ENCODE measurements at places on chromosomes 12 and 14. TPM values are rescaled to one million over a fixed set of nuclear protein-coding genes. Genes with fewer than 3 reads are reported as not detected.

Gene TOMM20L
- total RNA-seq = not detected

Gene C3AR1
- 12.8 TPM for total RNA-seq

Gene GPR135
- 9.7 TPM for total RNA-seq

DNA sequence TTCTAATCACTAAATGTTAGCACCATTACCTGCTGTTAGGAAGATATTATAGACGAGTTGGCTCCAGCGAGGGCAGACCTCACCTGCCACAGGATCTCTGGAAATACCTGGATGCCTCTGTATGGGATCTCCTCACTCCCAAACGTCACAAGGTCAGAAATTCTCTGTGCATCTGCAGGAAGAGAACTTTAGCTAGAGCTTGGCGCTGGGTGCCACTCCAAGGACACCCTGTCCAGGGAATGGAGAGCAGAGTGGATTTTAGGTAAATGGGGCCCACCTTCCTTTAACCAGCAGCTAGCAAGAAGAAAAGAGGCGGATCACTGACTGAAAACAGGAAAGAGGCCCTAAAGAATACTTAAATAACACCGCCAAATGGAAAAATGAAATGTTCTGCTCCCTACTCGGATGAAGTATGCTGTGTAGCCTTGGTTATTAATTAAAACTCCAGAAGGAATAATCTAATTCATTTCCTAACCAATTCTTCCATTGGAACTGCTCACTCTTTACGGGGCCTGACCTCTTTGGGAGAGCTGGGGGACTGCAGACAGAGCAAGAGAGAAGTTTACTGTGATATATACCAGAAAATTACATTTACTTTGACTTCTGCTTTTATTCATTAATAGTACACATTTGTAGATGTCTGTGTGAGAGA lies 4.2 kb upstream of the FOXG1 start:
- no peak for DNase-seq
- H3K27me3 ChIP-seq = peaks cover 49% of the 10 kb centered on the region
- H3K4me1 ChIP-seq = peaks cover 20% of the 10 kb centered on the region
- no peaks in the 10 kb centered on the region for H3K36me3 ChIP-seq
- no peak overlapping the region for H3K27ac ChIP-seq
- no peak overlapping the region for H3K4me3 ChIP-seq

DNA sequence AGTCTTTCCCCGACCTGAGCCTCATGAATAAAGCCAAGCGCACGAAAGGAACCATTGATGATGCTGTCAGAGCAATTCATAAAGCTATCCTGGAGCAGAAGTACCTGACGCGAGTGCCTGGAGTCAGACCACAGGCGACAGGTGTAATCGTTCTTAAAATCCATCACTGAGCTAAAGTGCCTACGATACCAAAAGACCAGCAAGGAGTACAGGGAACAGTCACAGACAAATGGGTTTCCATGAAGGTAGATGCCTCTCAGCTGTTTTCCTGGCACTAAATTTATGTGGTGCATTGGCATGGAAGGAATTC lies 1.4 kb upstream of the PCED1B start:
- DNase-seq = no peak
- peak overlapping the region; percentile 96 for H3K27ac ChIP-seq
- H3K4me3 ChIP-seq = peak overlapping the region; percentile 71
- H3K4me1 ChIP-seq = peaks cover 33% of the 10 kb centered on the region
- H3K36me3 ChIP-seq = no peaks in the 10 kb centered on the region
- H3K27me3 ChIP-seq = no peaks in the 10 kb centered on the region

DNA sequence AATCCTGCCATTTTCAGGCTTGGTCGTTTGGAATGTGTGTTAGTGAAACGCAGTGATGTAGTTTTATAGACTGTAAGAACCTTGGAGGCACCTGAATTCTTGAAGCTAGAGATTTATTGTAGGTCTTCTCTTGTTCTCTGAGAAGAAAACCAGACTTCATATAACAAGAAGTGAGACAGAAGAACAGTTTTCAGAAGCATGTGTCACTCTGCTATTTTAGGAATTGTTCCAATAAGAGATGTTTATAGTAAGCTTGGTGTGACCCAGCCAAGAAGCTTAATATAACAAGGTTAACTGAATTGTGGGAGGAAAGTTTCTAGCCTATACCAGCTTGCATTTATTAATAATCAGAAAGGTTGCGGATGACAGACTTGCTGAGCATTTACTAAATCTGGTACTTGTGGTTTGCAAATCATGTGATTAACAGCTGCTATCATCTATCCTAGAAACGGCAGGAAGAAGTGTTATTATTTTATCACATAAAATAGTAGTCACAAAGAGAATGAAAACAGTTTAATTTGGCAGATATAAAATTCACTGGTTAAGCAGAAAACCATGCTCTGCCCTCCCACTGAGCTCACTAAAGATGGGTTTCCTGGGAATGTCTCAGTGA lies 49.2 kb upstream of the BCAT1 start:
- H3K36me3 ChIP-seq = no peaks in the 10 kb centered on the region
- H3K4me1 ChIP-seq = peaks cover 6% of the 10 kb centered on the region
- no peaks in the 10 kb centered on the region for H3K27me3 ChIP-seq
- no peak overlapping the region for H3K27ac ChIP-seq
- no peak overlapping the region for H3K4me3 ChIP-seq

Gene FZD10
- total RNA-seq = 2.6 TPM

- no peak overlapping the region for H3K27ac ChIP-seq
- H3K4me1 ChIP-seq = no peaks in the 10 kb centered on the region
- no peak for DNase-seq
- H3K27me3 ChIP-seq = no peaks in the 10 kb centered on the region
- H3K4me3 ChIP-seq = no peak overlapping the region
Observed at GRCh38 chr14:37124614-37125013, 47.8 kb downstream of the SLC25A21 start.

Gene IAPP
- total RNA-seq = not detected

Gene KRT82
- not detected for total RNA-seq

DNA sequence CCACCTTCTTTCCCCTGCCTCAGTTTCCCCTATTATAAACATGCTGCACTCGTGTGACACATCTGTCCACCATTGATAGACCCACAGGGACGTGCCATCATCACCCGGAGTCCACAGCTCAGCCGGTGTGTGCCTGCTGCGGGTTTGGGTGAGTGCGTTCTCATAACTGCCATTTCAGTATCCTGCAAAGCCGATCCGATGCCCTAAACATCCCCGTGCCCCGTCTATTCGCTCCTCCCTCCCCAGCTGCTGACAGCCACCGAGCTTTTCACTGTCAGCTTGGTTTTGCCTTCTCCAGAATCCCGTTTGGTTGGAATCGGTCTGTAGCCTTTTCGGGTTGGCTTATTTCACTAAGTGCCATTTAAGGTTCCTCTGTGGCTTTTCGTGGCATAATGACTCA lies 3.9 kb downstream of the LRCOL1 start:
- DNase-seq = no peak
- no peak overlapping the region for H3K4me3 ChIP-seq
- peaks cover 14% of the 10 kb centered on the region for H3K27me3 ChIP-seq
- no peaks in the 10 kb centered on the region for H3K36me3 ChIP-seq

GRCh38 chr12:49292729-49293055 lies 2.3 kb upstream of the PRPH start:
- H3K4me1 ChIP-seq = peaks cover 27% of the 10 kb centered on the region
- H3K27ac ChIP-seq = peak overlapping the region; percentile 55
- no peak for DNase-seq
- H3K4me3 ChIP-seq = no peak overlapping the region

GRCh38 chr12:52045794-52046199 lies 5.4 kb upstream of the NR4A1 start:
- H3K4me1 ChIP-seq = peaks cover 69% of the 10 kb centered on the region
- H3K36me3 ChIP-seq = no peaks in the 10 kb centered on the region
- no peak overlapping the region for H3K4me3 ChIP-seq
- DNase-seq = peak; percentile 71
- H3K27me3 ChIP-seq = no peaks in the 10 kb centered on the region

DNA sequence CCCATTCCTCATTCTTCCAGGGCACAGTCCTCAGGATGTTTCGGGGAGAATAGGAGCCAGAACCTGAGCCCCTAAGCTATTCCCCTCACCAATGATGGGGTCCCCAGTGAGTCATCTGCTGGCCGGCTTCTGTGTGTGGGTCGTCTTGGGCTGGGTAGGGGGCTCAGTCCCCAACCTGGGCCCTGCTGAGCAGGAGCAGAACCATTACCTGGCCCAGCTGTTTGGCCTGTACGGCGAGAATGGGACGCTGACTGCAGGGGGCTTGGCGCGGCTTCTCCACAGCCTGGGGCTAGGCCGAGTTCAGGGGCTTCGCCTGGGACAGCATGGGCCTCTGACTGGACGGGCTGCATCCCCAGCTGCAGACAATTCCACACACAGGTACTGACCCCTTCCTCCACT lies 1.3 kb downstream of the SLC39A5 start:
- no peak for DNase-seq
- H3K4me3 ChIP-seq = no peak overlapping the region
- no peaks in the 10 kb centered on the region for H3K27me3 ChIP-seq
- H3K27ac ChIP-seq = no peak overlapping the region

DNA sequence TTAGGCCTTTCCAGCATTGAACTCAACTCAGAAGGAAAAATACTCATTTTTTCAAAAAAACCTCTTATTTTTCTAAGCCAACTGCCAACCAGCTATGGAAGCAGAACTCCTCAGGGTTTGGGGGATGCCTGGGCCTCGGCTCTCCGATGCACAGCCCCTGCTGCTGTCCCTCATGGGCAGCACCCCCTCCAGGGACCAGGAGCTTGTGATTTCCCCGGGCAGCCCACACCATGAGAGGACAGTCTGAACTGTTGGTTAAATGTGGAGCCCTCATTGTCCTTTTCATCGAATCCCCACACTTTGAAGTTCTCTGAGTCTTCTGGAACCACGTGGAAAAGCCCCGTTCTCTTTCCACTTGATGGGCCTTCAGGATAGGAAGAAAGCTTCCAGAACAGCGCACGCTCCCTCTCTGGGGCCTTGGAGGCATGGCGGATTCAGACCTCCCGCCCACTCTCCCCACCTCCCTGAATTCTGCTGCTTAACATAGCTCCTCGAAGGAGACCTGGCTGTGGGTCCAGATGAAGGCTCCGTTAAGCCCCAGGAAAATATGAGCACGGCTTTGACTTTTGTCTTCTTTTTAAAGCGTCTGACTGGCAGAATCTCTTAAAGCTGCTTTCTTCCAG lies 156.6 kb downstream of the CALM1 start:
- no peak overlapping the region for H3K4me3 ChIP-seq
- H3K27ac ChIP-seq = no peak overlapping the region
- no peaks in the 10 kb centered on the region for H3K27me3 ChIP-seq
- peaks cover 17% of the 10 kb centered on the region for H3K4me1 ChIP-seq
- DNase-seq = no peak

Measured in upper lobe of left lung (tissue), 6 donors.